NCI-H524 (cell line): ENCODE measurements at places on chromosomes 1 and 21.

DNA sequence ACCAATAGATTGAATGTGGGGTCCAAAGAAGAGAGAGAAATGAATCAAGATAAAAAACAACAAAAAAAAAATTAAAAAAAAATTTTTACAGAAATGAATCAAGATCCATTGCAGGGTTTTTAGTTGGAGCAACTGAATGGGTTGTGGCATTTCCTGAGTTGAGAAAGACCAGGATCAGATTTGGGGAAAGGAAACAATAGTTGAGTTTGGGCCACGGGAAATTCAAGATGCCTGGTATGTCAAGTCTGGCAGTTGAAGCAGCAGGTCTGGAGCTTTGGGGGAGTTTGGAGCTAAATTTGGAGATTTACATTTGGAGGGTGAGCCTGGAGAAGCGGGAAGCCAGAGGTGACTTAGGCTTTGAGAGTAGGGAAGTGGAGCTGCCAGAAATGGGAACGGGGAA lies 22.6 kb downstream of the ATP8B2 start:
- DNase-seq: no peak

GRCh38 chr21:24941316-24942185 lies 665.7 kb downstream of the MRPL39 start:
- DNase-seq: no peak

DNA sequence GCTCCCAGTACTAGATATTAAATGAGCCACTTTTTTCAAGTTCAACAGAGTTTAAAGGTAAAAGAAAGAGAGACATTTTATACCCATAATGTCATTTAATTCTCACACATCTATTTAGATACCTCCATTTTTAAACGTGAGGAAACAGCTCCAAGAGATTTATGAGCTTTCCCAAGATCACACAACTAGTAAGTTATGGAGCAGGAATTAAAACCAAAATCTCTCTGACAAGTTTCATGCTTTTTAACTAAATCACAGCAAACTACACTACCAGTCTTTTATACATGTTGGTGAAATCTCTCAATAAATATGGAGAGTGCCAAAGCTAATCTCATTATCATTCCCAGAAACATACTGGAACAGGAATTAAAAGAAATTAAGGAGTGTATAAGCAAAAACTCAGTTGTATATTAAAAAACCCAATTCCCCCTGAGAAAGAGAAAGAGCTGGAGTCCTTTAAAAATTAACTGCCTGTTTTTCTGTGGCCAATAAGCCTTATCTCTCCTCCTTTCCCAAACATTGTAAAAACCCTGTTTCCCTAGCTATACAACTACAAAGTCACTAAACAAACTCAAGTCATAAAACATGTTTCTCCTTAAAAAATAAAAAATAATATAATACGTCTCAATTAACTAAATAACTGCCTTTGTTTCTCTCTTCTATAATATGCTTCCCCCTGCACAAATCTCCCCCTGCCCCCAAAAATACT lies 26.7 kb upstream of the THEM4 start:
- DNase-seq: no peak

DNA sequence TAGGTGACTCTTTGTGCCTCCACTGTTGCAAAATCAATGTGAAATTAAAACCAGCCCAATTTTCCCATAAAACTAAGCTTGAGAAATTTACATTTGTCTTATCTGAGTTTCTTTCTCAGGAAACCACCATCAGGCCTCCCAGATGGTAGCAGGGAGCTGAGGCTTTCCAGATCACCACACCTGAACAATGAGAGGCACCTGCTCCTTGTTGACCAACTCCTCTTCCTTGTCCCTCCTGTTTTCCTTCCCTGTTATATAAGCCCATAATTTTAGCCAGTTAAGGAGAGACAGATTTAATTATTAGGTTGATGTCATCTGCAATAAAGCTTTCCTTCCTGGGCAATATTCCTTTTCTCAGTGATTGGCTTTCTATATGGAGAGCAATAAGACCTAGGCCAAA lies 32.0 kb upstream of the C1orf185 start:
- DNase-seq: no peak

DNA sequence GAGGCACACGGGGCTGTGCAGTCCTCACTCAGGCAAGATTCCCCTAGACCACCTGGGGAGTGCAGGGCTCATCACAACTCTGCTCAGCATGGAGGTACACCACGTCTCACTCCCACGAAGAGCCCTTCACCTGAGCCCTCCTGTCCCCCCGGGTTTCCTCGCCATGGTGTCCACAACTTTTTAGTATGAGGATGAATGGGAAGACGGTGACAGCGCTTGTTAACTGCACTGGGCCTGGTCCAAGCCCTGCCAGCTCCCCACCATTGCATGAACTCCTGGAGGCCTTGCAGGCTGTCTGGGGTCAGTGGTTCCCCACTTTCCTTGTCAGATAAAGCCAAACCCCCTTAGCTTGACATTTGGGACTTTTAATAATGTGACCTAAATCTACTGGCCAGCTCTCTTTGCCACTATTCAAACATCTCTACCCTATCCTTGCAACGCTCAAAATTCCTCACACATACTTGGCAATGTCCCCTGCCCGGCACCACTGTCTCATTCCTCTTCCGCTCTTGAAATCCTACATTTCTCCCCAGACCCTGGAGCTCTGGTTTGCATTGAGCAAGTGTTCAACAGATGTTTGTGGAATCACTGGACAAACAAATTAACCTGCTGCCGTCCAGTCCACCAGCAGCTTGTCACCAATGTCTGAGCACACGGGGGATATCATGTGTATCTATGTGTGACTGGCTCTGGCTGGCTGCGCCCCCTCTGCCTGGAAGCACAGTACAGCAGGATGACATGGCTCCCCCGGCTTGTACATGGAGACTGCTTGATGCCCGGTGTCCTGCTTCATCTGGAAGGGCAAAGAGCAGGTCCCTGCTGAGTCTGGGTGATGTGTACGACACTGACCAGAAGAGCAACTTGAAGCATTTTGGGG lies 11.2 kb downstream of the TMEM9 start:
- DNase-seq: no peak

DNA sequence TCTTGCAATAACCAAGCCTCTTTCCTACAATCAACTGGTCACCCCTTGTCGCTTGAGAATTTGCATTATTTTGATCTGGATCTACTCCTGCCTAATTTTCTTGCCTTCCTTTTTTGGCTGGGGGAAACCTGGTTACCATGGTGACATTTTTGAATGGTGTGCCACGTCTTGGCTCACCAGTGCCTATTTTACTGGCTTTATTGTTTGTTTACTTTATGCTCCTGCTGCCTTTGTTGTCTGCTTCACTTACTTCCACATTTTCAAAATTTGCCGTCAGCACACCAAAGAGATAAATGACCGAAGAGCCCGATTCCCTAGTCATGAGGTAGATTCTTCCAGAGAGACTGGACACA lies 743 bp downstream of the GPR52 start:
- no peak for DNase-seq

DNA sequence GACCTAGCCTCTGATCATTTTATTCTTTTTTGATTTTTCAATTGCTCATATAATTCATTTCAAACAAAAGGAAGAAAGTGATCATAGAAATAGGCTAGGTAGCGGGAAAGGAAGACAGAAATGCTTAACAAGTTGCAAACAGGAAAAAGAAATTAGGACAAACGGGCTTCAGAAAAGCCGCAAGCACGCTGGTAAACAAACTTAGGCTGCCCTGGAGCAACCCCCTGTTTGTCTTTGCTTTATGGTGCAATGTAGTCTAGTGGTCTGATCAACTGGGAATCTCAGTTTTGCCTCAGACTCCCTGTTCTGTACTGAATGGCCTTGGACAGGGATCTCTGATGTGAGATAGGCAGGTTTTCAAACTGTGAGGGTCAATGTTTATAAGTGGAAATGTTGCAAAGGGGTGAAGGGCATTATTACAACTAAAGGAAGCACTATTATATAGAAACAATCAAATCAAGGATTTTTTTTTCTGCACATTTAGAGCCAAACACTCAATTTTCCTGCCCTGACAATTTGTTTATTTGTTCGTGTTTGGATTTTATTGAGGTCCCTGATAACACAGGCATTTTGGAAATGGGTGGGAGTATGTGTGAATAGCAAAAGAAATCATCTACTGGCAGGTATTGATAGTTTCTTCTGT lies 146.8 kb upstream of the NRIP1 start:
- DNase-seq: no peak

GRCh38 chr1:172019976-172020375 lies 178.7 kb downstream of the DNM3 start:
- DNase-seq: no peak

DNA sequence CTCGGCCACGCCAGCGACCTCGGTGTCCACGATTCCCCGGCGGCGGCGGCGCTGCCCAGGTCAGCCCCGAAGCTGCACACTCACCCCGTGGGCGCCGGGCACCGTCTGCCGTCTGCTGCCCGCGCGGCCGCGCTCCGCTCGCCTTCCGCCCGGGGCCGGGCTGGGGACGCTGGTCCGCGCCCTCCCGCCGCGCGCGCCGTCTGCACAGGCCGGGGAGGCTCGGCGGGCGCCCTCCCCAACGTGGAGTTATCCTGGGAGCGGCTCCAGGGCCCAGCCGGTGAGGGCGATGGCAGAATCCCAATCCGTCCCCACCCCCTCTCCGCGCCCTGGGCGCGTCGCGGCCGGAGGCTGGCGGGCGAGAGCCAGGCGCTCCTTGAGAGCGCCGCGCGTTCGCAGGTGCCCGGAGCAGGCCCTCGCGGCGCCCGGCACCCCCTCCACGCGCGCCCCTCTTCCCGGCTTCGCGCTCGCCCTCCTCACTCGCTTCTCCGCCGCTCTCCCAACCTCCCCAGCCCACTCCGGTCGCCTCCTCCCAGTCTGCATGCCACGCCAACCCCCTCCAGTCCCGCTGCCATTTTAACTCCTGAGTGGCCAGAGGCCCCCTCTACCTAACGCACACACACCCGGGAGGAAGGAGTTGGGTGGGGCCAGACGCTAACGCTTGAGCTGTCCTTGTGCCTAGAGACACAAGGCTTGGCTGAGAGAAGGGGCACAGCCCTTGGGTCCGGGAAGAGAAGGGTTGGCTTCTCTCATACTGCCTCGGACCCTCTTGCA lies at the start of gene LRRN2:
TSS of gene LRRN2 (minus strand) at position 503 of the 771 bp plus-strand sequence. CDS start 65,746 bp downstream, outside the sequence.
- peak; percentile 39 for DNase-seq

DNA sequence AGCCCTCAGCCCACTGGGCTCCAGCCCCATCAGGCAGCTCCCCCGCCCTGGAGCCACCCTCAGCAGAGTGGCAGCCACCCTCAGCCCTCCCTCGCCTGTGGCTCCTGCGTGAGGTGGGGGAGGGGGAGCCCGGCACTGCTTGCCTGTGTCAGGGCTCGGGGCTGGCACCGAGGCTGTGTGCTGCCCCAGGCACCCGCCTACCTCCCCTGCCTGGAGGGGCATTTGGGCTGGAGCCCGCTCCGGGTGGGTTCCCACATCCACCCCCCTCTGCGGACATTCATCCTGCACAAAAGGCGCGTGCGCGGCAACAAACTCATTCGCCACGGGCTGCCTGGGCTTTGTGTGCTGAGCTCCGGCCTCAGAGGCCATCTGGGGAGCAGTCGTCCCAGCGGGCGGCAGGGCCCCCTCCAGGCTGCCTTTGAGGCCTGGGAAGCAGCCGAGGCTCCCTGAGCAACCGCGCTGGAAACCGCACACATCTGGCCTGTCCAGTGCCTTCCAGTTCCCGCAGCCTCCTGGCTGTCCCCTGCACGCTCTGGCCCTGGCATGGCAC lies 12.6 kb upstream of the TNFRSF14 start:
- DNase-seq: peak; percentile 76

- DNase-seq: no peak
Measured at GRCh38 chr1:184524248-184524647, 137.4 kb downstream of the C1orf21 start.

DNA sequence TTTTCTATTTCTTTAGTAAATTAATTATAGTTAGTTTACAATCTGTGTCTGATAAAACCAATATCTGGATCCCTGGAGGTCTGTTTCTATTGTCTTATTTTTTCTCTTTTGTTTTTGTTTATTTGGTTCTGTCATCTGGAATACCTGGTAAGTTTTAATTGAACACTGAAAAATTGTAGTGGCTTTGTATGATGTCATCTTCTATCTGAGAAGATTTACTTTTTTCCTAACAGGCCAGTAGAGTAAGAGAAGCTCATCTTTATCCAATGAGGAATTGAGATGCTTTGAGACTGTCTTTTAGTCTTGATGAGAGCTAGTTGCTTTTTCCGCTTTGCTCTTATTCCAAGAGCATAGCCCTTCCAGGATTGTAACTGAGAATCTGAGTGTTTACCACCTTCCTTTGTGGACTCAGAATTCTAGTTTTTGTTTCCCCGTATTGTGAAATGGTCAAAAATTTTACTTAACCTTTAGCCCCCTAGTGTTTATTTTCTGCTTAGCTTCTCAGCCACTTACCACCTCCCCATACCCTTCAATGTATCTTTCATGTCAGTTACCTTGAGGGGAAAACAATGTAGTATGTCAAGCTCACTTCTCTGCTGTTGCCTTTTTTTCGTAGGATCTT lies 25.0 kb downstream of the PTGFRN start:
- DNase-seq: no peak

DNA sequence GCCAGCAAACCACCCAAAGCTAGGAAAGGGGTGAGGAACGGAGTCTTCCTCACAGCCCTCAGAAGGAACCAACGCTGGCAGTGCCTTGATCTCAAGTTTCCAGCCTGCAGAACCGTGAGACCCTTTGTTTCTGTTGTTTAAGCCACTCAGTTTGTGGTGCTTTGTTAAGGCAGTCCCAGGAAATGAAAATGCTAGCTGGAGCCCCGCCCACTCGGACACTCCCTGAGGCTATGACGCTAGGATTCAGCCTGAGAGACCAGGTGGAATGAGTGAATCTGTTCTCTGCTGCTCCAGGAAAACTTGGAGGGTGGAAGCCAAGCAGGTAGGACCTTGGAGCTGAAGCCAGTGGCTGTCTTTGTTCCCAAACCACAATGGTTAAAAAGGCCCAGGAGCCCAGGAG lies 196.5 kb upstream of the POU3F1 start:
- DNase-seq: no peak

DNA sequence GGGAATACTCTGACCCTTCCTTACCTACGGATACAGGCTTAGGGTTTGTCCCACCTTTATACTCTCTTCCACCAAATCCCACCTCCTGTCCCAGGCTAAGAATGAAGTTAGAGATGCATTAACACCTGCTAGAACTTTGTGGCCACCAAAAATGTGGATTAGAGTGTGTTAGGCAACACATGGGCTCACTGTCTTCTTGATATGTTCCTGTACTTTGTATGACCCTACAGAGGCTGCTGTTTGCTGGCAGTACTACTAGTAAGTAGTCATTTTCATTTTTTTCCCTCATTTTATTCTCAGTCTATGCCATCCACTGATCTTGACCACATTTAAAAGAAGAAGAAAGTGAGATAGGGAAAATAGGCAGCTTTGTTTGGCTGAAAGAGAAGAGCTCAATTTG lies 21.0 kb upstream of the TMEM39B start:
- no peak for DNase-seq

GRCh38 chr1:113984710-113985109 lies 5.4 kb downstream of the OLFML3 start:
- DNase-seq: no peak

DNA sequence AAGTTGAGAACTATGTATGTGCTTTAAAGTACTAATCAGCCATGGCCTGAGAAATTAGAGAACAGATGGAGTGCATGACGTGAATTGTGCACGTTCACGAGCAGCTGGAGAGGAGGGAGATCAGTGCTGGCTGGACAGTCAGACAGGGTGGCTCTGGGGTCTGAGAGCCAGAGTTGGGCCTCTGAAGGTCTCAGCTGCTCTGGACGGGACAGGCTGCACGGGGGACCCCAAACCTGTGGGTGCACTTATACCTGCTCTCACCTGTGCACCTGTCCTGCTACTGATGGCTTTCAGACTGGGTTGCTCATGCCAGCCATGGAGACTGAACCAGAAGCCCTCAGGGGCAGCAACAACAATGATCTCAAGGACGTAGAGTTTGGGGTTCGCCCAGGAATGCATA lies 43.5 kb downstream of the UMODL1 start:
- DNase-seq: peak; percentile 25

- DNase-seq: no peak
Measured at GRCh38 chr1:43651188-43651587, 1.2 kb downstream of the KDM4A start.
